ENCODE measurements at places on chromosomes 13 and 19. TPM values are rescaled to one million over a fixed set of nuclear protein-coding genes. Genes with fewer than 3 reads are reported as not detected.

DNA sequence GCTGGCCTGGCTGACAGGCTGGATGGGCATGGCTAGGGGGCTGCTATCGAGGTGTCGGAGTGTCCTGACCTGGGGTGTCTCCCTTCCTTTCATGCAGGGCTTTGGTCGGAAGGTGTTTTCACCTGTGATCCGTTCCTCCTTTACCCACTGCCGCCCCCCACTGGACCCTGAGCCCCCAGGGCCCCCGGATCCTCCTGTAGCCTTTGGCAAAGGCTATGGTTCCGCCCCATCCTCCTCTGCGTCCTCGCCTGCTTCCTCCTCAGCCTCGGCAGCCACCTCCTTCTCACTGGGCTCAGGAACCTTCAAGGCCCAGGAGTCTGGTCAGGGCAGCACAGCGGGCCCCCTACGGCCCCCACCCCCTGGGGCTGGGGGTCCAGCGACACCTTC is 11.8 kb upstream of the PRR19 start:
- DNase-seq = no peak
- peaks cover 14% of the 10 kb centered on the region for H3K4me1 ChIP-seq
- no peak overlapping the region for H3K27ac ChIP-seq
- peaks cover 17% of the 10 kb centered on the region for H3K36me3 ChIP-seq

- no peak for DNase-seq
- no peaks in the 10 kb centered on the region for H3K27me3 ChIP-seq
- peak overlapping the region; percentile 6 for H3K27ac ChIP-seq
- no peaks in the 10 kb centered on the region for H3K36me3 ChIP-seq
- H3K4me1 ChIP-seq = peaks cover 76% of the 10 kb centered on the region
These were observed 63.5 kb upstream of the SERP2 start for GRCh38 chr13:44309794-44310757.

DNA sequence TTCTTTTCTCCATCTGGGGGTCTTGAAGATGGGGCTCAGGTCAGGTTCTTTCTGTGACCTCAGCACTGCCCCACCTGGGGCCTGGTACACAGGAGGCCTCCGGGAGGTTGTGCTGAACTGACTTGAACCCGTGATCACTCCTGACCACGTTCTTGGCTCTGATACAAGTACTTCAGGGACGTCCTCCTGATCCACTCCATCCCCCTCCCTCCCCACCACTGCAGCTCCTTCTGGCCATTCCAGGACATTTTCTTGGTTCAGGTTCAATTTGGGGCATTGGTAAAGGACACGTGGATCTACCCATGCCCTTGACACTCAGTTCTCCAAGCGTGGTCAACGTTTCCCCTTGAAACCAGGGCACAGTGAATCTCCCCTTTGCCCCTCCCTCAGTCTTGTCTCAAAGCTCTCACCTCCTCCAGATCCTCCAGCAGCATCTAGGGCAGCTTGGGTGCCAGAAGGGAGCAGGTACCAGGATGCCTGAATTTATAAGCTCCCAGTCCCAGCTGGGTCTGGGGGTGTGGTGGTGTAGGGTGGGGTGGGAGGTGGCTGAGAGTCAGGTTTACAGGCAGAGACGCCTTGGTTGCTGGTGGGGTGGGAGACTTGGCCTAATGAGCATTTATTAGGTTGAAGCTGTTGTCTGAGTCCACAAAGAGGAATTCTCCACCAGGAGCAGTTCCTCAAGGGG is at the start of gene KLK15:
Gene KLK15 (minus strand): TSS at position 458 of the 685 bp plus-strand sequence. CDS start 2,082 bp downstream, outside the sequence.
- no peaks in the 10 kb centered on the region for H3K36me3 ChIP-seq
- no peak within 1 kb of the TSS for H3K4me3 ChIP-seq
- no peak within 1 kb of the TSS for H3K27ac ChIP-seq
- peak; percentile 53 for DNase-seq
- peaks cover 13% of the 10 kb centered on the region for H3K27me3 ChIP-seq

DNA sequence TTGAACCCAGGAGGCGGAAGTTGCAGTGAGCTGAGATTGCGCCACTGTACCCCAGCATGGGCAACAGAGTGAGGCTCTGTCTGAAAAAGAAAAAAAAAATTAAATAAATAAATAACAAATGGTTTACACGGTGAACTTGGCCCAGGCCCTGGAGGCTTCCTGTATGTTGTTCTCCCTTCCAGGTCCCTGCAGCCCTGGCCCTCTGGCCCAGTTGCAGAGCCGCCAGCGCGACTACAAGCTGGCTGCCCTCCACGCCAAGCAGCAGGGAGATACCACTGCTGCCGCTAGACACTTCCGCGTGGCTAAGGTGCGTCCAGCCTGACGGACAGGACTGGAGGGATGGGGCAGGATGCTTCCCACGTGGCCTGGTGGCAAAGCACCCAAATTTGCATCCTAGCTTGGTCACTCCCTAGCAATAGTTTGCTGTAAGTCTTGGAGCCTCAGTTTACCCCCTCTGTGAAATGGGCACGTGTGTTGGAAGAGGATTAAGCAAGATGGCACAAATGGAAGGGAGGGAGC is 11.9 kb downstream of the CC2D1A start:
- no peak overlapping the region for H3K27ac ChIP-seq
- no peaks in the 10 kb centered on the region for H3K4me1 ChIP-seq
- H3K36me3 ChIP-seq = peaks cover 32% of the 10 kb centered on the region
- no peak for DNase-seq
- H3K27me3 ChIP-seq = no peaks in the 10 kb centered on the region
- H3K4me3 ChIP-seq = no peak overlapping the region

DNA sequence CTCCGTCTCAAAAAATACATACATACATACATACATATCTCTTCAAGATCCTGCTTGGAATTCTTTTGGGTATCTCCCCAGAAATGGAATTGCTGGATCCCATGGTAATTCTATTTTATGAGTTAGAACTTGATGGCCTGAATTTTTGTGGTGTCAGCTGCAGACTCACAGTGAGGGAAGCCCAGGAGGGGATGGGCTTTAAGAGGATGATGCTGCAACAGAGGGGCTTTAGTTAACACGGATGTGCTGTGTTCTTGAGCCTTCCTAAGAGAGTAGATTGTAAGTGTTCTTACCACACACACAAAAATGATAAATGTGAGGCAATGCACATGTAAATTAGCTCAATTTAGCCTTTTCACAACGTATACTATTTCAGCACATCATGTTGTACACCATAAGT is 31.8 kb downstream of the CACNG6 start:
- no peaks in the 10 kb centered on the region for H3K36me3 ChIP-seq
- no peak for DNase-seq
- H3K27me3 ChIP-seq = peaks cover 5% of the 10 kb centered on the region
- H3K27ac ChIP-seq = no peak overlapping the region
- no peak overlapping the region for H3K4me3 ChIP-seq

DNA sequence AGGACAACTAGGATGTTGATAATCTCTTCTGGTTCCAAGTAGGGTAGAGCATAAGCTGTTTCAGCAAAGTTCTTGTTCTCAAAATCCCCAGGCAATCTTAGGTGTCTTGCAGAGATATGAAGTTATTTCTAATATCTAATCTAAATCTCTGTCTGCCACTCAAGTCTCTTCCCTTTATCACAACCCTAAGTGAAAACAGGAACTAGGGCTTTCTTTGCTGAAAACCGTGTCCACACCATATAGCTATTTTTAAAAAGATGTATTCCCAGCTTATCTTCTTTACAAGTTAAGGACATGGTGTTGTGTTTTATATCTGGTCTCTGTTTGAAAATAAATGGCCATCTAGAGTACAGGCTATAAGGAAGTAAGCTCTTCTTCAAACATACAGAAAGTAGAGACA is 11.3 kb upstream of the RNASEH2B start:
- H3K27ac ChIP-seq = no peak overlapping the region
- H3K4me1 ChIP-seq = peaks cover 11% of the 10 kb centered on the region
- H3K27me3 ChIP-seq = no peaks in the 10 kb centered on the region
- no peak for DNase-seq

DNA sequence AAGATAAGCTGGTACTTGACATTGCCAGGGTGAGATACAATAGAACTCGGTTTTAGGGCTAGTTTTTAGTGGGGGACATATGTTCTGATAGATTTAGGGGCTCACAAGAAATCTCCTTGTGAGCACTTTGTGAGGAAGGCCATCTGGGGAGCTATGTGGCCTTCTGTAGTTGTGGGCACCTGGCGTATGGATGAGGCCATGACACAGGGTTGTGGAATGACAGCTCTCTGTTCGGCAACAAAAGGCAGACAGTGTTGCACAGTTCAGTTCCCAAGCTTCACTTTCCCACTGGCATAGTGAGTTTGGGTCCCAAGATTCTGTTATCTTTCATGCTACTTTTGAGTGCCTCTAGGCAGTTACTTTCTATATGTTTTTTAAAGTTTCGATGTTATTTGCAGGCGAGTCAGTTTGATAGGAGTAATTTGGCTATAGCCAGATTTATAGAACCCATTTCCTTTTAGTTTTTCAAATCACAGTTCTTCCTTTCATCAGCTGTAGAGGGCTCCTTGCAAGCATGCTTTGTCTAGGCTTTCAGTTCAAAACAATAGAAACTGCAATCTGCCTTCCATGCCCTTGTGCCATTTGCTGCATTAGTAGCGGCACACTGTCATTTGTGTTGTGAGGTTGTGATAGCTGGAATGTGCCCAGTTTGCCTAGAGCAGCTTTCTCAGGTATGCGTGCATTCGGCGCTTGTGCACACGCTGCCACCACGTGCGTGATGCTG is 70.6 kb upstream of the TEX29 start:
- H3K27me3 ChIP-seq = no peaks in the 10 kb centered on the region
- peaks cover 81% of the 10 kb centered on the region for H3K4me1 ChIP-seq
- no peak for DNase-seq
- peak overlapping the region; percentile 33 for H3K27ac ChIP-seq
- peaks cover 35% of the 10 kb centered on the region for H3K36me3 ChIP-seq

DNA sequence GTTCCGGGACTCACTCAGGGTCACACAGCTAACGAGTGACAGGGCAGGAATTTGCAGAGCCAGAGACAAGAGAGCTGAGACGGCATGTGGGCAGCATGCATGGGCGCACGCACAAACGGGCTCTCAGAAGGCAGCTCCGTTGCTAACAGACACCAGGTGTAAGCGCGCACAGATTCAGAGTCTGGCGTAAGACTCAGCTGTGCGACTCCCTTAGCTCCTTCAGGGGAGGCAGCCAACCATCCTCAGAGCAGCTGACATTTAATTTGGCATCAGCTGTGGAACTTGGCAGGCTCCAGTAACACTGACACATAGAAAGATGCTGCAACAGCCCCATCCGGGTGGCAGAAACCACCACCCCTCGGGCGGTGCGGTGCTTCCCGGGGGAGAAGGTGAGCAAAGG is 7.5 kb upstream of the TM6SF2 start:
- no peak overlapping the region for H3K27ac ChIP-seq
- no peak for DNase-seq
- peaks cover 19% of the 10 kb centered on the region for H3K36me3 ChIP-seq
- H3K4me1 ChIP-seq = peaks cover 18% of the 10 kb centered on the region

DNA sequence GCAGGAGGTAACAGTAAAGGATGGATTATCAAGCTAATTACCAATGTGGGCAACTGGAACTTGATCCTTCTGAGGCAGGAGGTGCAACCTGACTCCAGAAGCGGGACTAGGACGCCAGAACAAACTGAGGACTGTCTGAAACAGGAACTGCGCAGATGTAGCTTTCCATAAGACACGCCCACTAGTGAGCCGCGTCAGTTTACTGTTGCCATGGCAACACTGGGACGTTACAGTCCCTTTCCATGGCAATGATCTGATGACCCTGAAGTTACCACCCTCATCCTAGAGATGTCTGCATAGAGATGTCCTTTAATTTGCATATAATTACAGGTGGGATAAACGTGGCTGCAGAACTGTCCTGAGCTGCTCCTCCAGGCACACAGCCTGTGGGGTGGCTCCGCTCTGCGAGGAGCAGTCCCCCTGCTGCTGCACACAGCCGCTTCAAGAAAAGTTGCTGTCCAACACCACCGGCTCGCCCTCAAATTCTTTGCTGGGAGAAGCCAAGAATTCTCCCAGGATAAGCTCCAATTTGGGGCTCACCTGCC is 816.6 kb downstream of the UQCRFS1 start:
- H3K4me1 ChIP-seq = no peaks in the 10 kb centered on the region
- H3K27ac ChIP-seq = no peak overlapping the region
- no peak overlapping the region for H3K4me3 ChIP-seq
- no peaks in the 10 kb centered on the region for H3K36me3 ChIP-seq
- DNase-seq = no peak
- no peaks in the 10 kb centered on the region for H3K27me3 ChIP-seq

Gene PDE4C
- not detected for total RNA-seq

Gene ZNF836
- 18.1 TPM for total RNA-seq

Gene ATP12A
- total RNA-seq = not detected

Gene C13orf42
- not detected for total RNA-seq

Gene RYR1
- total RNA-seq = 0.02 TPM

Gene ATP4A
- not detected for total RNA-seq

Gene GARIN5A
- 1.9 TPM for total RNA-seq

Gene DNAAF3
- 2.2 TPM for total RNA-seq
